ENCODE measurements at places on chromosomes 13 and 19.

- H3K4me3 ChIP-seq = peak overlapping the region; percentile 94
- H3K27ac ChIP-seq = peak overlapping the region; percentile 96
- peak; percentile 53 for DNase-seq
- no peaks in the 10 kb centered on the region for H3K36me3 ChIP-seq
- H3K27me3 ChIP-seq = no peaks in the 10 kb centered on the region
These were observed 567 bp downstream of the EFNB2 start for GRCh38 chr13:106534639-106535551.

DNA sequence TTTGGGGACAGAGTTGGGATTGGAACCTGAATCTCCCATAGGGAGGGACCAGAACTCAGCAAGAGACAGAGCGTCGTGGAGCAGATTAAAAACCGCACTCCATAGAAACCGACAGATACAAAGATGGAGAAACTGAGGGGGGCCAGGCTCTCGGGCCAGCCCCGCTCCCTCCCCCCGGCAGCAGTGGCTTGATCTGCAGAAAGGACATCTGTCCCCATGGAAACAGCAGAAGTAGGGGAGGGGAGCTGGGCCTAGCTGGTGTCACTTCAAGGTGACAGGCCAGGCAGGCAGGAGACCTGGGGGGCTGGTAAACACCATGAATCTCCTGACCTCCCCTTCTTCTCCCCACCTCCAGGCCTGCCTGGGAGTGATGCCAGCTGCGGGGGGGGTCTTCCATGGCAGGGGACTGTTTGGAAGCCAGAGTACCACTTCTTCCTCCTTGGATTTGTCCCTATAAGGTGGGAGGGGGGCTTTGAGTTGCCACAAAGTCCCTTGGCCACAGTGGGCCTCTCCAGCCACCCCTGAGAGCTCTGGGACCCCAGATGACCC is 10.9 kb downstream of the TMIGD2 start:
- no peaks in the 10 kb centered on the region for H3K36me3 ChIP-seq
- H3K27ac ChIP-seq = no peak overlapping the region
- peaks cover 11% of the 10 kb centered on the region for H3K4me1 ChIP-seq
- no peak for DNase-seq

- DNase-seq = no peak
- H3K27ac ChIP-seq = peak overlapping the region; percentile 93
- no peaks in the 10 kb centered on the region for H3K36me3 ChIP-seq
- peak overlapping the region; percentile 60 for H3K4me3 ChIP-seq
These were observed 15.9 kb upstream of the SLC35E1 start for GRCh38 chr19:16587833-16588823.

GRCh38 chr13:112562786-112563383 is 25.1 kb downstream of the TUBGCP3 start:
- peaks cover 75% of the 10 kb centered on the region for H3K36me3 ChIP-seq
- H3K27ac ChIP-seq = peak overlapping the region; percentile 46
- H3K4me3 ChIP-seq = no peak overlapping the region
- H3K4me1 ChIP-seq = peaks cover 17% of the 10 kb centered on the region
- H3K27me3 ChIP-seq = no peaks in the 10 kb centered on the region
- DNase-seq = no peak
